ENCODE measurements at places on chromosomes 2 and 18.

- DNase-seq = no peak
These were observed 50.5 kb downstream of the CXCR4 start for GRCh38 chr2:136067459-136067858.

DNA sequence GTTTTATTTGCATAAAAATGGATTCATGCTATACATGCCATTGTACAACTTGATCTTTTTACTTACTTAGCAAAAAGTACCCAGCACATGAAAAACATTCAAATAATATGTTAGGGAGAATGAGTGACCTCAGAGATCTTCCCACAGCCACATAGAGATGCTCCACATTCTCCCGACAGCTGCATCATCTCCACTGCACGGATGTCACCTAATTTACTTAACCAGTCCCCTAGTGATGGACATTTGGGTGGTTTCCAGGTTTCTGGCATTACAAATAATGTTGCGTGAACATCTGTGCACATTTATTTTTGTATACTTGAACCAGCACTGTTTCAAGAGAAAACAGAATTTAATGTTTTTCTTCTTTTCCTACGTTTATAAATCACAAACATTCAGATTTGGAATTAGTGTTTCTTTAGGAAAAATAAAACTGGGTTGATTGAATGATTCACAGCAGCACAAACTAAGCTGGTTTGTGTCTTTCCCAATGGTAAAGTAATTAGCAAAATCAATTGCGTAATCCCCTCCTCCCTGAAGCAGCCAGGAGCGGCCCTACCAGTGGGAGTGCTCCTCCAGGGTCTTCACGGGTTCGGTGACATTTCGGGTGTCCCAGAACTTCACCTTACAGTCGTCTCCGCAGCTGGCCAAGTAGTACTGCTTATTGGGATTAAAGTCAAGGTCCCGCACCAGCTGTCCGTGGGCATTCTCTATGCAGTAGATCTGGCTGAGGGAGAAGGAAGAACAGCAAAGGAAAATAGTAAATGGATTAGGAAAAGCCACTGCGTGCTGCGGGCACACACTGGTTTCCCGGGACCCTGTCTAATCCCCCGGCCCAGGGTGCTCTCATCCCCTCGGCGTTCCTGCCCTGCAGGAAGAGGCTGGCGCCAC is 183.9 kb downstream of the EIPR1 start:
- DNase-seq = peak; percentile 63

DNA sequence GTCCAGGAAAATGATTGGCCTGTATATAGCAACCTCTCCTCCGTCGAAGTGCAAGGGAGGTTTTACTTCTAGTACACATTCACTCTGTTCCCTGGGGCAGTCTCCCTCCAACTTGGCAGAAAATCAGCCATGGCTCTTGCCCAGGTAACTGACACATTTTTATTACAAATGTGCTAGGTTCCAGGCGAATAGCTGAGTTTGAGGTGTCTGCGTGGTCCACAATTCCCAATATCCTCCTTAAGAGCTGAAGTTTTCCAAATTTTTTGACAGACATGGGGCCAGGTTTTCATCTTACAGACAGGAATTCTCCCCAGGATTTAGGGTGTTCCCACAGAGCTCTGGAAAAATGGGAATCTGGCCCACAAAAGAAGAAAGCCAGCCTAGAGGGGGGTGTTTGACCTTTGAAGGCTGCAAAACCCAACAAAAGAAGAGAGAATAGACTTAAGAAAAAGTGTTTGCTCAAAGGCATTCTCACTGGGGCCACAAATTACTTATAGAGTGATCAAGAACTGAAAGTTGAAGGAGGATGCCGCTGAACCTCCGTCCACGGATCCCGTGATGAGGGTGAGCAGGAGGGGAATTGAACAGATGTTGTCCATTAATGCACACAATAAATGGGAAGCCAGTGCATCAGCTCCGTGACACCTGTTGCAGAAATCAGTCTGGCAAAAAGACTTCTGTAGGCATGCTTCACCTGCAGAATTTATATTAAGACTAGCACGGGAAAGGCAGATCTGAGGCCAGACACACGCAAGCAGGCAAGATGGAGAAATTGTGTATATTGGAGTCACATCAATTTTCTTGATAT is 242.3 kb upstream of the COPS8 start:
- no peak for DNase-seq

DNA sequence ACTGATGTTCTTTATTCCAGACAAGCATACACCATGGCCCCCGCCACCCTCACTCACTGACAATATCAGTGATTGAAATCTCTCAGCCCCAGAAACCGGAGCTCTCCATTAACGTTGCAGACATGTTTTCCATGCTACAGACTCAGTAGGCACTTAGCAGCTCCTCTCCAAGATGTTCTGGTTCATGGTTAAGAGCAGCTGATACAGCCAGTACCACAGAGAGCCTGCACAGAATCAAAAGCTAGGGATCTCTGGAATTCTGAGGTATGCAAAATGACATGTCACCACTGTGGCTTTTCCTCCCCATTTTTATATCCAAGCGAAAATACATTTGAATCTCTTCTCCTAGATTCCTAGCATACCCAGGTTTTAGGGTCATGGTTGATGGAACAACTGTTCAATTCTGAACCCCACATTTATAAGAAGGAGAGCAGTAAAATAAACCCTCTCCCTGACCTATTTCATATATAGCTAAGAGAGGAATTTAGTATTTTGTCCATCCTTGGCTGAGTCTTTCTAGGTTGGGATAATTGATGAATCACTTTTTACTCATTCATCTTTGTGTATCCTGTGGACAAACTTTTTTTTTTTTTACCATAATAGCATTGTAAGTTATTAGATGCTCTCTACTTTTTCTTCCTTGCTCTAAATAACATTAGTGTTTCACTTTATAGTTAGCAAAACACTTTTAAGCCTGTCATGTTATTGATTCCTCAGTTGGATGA is 488.4 kb upstream of the PIK3C3 start:
- no peak for DNase-seq

DNA sequence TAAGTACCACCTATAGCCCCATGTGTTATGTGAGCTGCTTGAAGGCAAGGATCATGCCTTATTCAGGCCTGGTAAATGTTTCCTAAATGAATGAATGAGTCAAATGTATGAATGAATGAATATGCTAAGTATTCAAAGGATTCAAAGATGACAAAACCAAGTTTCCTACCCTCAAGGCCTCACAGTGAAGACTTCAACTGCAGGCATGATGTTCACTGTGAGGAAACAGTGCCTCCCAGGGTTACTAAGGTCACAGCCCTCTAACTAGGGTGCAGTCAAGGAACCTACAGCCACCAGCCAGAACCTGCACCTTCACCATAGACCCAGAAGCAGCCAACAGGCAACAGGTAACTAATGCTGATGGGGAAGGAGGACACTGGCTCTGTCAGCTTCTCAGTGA is 69.3 kb downstream of the SUMO1 start:
- no peak for DNase-seq

GRCh38 chr18:31952223-31952622 is 9.3 kb upstream of the TRAPPC8 start:
- DNase-seq = no peak

DNA sequence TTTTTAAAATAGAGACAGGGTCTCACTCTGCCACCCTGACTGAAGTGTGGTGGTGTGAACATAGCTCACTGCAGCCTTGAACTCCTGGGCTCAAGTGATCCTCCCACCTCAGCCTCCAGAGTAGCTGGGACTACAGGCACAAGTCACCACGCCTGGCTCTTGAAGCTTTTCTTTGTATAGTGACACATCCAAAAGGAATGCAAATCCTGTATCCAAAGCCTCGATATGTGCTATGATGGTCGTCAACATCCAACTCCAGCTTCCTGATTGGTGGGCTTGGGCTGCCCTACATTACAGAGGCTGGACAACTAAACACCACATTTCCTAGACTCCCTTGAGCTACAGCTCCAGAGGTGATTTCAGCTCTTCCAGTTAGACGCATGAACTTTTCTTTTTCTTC is 101.7 kb upstream of the PGAP1 start:
- no peak for DNase-seq

DNA sequence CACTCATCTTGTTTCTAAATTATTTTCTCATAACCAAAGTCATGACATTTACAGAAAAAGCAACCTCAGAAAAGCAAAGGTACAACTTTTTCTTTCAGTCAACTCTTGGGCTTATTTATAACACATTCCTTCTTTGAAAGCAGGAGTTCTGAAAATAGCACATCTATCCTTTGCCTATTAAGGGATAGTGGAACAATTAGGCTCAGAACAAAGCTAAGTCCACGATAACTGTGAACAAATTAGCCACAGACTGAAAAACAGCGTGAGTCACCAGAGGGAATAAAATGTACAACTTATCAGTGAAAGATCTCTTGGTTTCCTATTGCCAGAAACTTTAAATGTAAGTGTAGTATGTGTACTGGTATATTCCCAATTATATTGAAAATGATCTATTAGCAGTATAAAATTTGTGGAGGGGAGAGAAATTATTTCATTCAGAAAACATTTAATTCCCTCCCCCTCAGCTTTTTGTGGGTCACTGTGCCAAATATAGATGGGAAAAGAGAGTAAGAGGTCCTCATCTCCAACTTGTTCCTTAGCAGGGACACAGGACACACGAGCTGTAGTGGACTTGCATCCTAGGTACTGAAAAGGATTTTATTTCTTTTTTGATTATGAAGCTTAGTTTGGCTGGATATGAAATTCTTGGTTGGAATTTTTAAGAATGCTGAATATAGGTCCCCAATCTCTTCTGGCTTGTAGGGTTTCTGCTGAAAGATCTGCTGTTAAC is 15.4 kb upstream of the MATN3 start:
- no peak for DNase-seq

GRCh38 chr2:175454953-175455389 is 273.5 kb upstream of the ATP5MC3 start:
- no peak for DNase-seq

DNA sequence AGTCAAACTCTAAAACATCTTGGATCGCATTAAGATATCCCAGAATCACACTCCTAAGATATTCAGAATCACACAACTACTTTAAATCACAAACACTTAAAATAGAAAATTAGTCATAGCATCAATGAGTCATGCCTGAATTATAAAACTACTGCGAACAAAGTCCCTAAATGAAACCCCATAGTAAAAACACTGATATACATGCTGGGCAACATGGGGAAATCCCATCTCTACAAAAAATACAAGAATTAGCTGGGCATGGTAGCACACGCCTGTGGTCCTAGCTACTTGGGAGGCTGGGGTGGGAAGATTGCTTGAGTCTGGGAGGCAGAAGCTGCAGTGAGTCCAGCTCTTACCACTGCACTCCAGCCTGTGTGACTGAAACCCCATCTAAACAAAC is 101.7 kb downstream of the COBLL1 start:
- no peak for DNase-seq

DNA sequence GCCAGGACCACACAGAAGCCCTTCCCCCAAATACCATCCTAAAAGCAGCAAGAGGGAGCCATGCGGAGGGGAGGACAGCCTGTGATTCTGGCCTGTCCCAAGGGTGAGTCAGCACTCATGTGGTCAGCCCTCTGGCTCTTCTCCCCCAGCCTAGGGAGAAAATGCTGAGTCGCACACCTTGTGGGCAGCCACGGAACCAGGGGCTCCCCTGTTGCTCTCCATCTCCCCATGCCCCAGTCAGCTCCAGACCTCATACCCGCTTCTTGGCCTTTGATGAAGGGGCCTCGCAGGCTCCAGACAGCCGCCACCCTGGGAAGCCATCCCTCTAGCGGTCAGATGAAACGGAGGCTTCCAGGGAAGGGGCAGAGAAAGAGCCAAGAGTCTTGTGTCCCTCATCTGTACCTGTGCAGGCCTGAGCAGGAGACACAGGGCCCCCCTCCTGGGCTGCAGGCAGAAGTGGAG is 181.3 kb upstream of the SIX2 start:
- no peak for DNase-seq

DNA sequence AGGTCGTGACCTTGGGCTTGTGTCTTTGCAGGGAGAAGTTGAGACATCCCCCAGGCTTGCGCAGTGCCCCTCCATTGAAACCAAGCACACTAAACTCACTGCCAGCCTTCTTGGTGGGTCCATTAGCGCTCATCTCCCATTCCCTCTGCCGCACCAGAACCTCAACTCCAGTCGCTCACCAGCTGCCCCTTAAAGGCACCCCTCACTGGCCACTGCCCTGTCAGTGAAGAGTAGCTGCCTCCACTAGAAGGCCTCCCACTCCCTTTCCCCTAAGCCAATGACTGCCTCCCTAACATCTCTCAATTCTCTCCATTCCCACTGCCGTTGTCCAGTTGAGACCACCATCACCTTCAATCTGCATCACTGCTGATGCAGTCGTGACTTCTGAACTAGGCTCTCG is 114.8 kb upstream of the EPC2 start:
- no peak for DNase-seq

GRCh38 chr2:99079226-99079625 is 62.3 kb upstream of the C2orf15 start:
- no peak for DNase-seq

- no peak for DNase-seq
These were observed 243.2 kb upstream of the BOD1L2 start for GRCh38 chr18:56903686-56904085.

DNA sequence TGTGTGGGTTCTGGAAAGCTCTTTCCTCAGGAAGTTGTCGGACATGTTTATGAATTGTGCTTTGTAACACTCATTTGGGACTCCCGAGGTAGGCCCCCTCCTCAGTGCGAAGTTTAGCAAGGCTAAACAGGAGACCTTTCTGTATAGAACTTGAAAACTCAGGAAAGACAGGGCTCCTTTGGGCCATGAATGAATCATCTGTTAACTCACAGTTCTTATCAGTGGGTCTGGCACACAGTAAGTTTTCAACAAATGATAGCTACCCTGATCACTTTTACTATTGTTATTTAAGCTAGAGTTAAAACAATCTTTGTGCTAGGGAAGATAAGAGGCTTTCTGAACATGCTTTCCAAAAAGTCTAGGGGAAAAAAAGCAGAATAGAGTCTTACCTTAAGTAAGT is 430.5 kb upstream of the ETAA1 start:
- no peak for DNase-seq

GRCh38 chr2:217817466-217818292 is 185.1 kb downstream of the TNS1 start:
- DNase-seq = no peak

- DNase-seq = no peak
These were observed 116.0 kb downstream of the MAP3K20 start for GRCh38 chr2:173191601-173192000.

DNA sequence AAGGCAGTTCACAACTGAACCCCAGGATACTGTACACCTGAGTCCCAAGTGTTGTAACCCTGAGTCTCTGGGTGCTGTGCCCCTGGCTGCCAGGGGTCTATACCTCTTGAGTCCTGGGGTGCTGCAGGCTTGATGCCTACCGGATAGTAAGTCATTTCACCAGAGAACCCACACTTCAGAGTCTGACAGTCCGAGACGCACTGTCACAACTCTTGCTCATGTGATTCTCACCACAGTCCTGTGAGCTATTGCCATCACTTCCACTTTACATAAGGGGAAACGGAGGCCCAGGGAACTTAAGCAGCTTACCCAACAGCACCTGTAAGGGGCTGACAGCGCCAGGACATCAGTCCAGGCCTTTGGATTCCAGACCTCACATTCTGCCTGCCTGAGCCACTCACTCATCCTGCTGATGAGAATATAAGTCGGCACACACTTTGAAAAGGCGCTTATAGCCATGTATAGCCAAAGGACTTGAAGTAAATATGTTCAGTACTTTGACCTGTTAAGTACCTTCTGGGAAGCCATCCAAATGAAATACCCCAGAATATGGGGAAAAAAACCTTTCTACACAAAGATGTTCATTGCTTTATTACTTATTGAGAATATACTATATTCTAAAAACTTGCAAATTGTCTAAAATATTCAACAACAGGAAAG is 180.7 kb upstream of the ID2 start:
- no peak for DNase-seq

- no peak for DNase-seq
These were observed 85.7 kb downstream of the INHBB start for GRCh38 chr2:120431386-120432292.
